CD4-positive, alpha-beta memory T cell (primary cell): ENCODE measurements at places on chromosomes 5 and 9. TPM values are rescaled to one million over a fixed set of nuclear protein-coding genes. Genes with fewer than 3 reads are reported as not detected.

DNA sequence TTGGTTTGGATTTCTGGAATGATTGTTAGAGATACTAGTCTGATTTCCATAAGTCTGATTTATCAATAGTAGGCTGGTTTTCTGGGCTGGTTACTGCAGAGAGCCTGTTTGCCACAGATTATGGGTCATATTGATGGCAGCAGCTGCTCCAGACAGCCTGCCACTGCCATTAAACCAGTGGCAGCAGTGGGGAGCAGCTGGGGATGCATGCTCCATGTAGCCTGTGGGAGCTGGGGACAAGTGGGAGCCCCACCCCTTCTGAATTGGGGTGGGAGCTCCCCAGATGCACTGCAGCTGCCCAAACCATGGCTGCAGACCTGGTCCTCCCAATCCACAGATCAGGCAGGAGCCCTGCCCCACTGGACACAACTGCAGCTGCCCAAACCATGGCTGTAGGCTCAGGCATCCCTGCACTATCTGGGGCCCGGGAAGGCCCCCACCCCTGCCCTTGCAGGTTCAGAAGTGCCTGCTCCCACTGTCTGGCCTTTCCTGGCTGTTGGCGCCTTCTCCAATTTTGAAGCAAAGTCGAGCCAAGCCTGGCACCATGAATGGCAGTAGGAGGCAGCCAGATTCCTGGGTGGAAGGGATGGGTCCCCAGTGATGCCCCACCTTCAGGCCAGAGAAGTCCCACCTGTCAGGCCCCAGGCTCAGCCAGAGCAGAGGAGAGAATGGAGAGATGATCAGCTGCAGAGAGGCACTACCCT lies 402.9 kb upstream of the TYRP1 start:
- no peak for DNase-seq

DNA sequence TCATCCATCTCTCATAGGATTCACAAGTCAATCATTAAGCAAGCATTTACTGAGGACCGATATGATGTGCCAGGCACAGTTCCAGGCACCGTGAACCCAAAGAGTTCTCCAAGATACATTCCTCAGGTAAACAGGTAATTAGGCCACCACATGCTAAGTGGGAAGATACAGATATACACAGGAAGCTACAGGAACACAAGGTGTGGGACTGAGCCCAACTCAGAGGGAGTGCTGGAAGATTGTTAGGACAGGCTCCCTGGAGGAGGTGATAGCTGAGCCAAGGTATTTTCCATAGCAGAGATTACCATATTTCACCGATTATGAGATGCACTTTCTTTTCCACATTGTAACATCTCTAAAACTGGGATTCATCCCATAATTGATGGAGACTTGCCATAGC lies 31.4 kb upstream of the RAI14 start:
- DNase-seq = no peak

- no peak for DNase-seq
Observed at GRCh38 chr9:85483208-85483607, 258.5 kb downstream of the AGTPBP1 start.

ACTBL2 gene
- total RNA-seq = not detected

DNA sequence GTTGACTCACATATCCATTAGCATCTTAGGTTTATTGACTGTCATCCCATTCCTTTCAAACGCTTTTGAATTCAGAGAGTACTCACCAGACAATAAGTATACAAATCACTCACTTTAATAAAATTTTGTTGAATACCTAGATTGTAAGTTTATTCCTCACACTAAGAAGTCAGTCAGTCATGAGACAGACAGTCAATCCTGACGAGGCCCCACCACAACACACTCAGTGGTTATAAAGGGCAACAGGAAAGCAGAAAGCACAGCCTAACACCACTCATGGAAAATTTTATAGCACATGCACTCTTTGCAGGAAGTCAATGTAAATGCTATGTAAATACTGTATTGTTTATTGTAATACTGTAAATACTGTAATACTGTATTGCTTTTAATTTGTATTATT lies 176.3 kb upstream of the PTGER4 start:
- DNase-seq = no peak

GRCh38 chr5:43140286-43140685 lies 19.6 kb downstream of the ZNF131 start:
- DNase-seq = peak; percentile 25

GRCh38 chr9:19781240-19781639 lies 7.6 kb downstream of the SLC24A2 start:
- no peak for DNase-seq
